Activated CD4-positive, alpha-beta T cell treated with anti-CD3 and anti-CD28 coated beads for 4 hours (primary cell): ENCODE measurements at places on chromosomes 3 and 15.

GRCh38 chr3:43093006-43093405, 12.9 kb downstream of the POMGNT2 start:
- DNase-seq: no peak

DNA sequence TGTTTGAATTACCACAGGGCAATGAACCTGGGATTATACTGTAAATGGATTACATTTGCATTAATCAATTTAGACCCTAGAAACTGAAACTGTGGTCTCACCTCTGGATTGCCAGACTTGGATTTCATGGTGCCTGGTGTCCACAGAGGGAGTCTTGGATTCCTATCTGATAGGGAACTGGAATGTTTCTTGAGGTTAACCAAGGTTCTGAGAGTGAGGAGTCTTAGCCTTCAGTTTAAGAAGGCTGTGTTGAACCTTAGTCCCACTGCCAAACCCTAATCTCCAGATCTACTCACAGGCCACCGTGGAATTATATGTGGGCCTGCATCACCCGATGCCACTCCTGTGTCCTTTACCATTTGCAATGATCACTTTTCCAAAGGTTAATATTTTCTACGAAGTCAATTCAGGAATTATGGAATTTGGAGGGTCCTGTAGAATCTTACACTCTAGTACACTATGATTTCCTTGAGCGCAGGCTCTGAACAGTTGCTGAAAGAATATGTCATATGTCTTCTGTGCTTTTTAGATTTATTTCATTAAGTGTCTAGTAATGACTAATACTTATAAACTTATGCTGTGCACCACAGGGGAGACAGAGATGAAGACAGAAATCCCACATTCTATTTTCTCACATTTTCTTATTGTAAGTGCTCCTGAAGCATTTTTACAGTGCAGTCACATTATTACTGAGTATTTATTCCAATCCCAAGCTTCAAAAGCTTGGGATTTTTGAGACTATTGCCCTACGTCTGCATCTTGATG, 87.9 kb downstream of the EFL1 start:
- DNase-seq: no peak

GRCh38 chr3:187445356-187445755, 77.2 kb downstream of the RTP4 start:
- DNase-seq: no peak

DNA sequence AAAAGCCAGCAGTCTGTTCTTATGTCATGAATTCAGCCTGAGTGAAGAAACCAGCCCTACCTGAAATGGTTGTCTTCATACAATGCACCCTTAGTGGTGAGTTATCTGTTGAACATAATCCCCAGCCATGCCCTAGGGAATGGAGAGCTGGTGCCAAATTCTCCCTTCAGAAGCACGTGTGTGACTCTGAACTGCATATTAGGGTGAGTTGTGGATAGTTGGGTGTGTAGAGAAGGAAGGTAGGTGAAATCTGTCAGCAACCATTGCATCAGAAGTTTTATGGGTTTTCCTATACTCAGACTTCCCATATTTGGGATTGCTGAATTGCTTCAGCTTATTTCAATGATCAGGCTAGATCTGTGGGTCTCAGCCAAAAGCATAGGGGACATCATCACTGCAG, 46.5 kb upstream of the TP63 start:
- DNase-seq: no peak

DNA sequence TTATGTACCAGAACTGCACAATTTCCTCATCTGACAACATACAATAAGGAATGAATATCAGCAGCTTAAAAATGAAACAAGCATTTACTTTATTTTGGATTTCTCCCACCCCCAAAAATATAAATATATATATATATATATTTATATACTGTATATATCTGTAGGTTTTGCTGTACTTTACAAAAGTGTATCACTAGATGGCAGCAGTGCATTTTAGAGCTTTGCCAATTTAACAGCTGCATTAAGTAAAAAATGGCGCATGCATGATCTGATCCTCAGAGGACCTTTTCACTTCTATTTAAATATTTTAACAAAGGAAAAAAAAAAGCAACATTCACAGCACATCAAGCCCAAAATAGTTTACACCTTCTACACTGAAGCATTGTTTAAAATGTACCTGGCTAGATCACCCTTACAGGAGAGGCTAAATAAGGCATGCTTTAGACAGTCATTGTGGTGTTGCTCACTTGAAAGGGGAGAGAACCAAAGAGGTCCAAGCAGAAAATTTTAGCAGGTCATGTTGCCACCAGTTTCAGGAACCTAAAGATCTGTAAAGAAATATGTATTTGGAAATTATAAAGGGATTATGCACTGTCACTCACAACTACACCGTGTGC, 72.6 kb downstream of the NPTN start:
- no peak for DNase-seq

DNA sequence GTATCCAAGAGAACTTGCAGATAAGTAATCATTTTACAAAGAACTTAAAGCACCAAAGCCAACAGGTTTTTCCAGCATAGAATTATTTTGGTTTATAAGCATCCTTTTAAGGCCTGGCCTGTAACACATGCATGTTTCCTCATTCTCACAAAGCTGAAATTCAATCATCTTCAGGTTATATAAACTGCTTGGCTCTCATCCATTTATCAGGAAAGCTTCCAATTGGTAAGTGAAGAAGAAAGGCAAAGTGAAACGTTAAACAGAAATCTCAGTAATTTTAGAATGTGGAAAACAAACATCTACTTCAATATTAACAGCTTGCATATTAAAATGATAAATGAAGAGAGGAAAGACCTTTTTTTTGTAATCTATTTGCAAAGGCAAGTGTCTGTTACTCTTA, 1.6 kb downstream of the SERP1 start:
- DNase-seq: no peak

- no peak for DNase-seq
Measured at GRCh38 chr3:119298565-119298941, 4.4 kb downstream of the ARHGAP31 start.

- DNase-seq: no peak
Measured at GRCh38 chr15:99526671-99527070, 39.1 kb upstream of the MEF2A start.

GRCh38 chr3:138950006-138950644, 3.1 kb downstream of the FOXL2NB start:
- no peak for DNase-seq

GRCh38 chr3:156143136-156143535, 22.8 kb downstream of the KCNAB1 start:
- DNase-seq: no peak

GRCh38 chr3:94378322-94378721, 315.5 kb downstream of the NSUN3 start:
- no peak for DNase-seq

DNA sequence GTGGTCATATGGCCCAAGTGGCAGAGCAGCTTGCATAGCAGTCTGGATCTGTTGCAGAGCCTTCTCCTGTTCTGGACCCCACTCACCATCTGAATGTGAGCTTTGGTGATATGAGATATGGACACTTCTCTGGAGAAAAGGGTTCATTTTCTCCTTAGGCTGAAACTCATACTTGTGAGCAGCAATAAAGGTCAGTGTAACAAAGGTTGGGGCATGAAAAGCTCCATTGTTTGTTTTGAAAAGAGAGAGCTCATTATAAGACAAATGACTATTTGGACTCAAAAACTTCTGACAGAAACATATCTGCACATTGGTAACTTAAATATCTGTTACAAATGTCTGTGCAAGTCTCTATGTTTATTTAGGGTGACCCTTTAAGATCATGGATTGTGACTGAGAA, 517.3 kb downstream of the MFSD1 start:
- DNase-seq: no peak

GRCh38 chr3:21041621-21042020, 709.4 kb downstream of the ZNF385D start:
- DNase-seq: no peak

DNA sequence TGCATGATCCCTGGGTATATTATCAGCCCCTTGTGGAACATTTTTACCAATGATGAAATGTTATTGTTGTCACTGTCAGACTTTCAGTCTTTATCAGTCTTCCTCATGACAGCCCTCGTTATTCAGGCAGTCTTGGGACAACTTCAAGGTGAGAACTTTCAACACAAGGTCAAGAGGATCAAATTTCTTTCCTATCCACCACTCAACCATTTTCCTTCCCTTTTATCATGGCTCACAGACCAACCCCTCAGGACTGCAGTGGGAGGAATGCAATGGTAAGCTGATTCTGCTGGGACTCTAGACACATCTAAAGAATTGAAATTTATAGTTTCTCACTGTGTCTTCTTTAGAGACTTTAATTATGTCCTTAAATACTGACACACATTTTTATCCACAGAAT, 107.0 kb upstream of the LSAMP start:
- DNase-seq: no peak

DNA sequence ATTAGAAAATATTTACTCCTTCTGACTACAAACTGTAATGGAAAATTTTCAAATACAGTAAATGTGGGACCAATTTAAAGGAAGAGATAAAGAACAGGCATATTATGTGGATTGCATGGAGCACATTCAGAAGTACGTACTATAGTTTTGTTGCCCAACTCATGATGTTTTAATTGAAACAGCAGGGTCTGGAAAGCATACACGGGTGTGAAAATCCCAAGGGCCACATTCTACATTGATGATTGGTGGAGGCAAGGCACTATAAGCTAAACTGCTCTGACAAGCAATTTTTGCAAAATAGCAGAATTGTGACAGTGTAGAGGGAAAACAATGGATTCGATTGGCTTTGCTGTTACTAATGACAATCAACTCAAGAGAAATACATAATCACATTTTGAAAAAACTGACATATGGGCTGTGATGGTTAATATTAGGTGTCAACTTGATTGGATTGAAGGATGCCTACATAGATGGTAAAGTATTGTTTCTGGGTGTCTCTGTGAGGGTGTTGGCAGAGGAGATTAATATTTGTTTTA, 458.6 kb downstream of the PYDC2 start:
- DNase-seq: no peak

GRCh38 chr3:3918763-3919162, 119.5 kb downstream of the LRRN1 start:
- no peak for DNase-seq
